ENCODE measurements at places on chromosomes 7 and 10. TPM values are rescaled to one million over a fixed set of nuclear protein-coding genes. Genes with fewer than 3 reads are reported as not detected.

NPY4R2 gene
- 0.49 TPM for total RNA-seq

GRCh38 chr7:114645451-114645850 lies 230.8 kb downstream of the FOXP2 start:
- DNase-seq, result no peak

GRCh38 chr7:129136887-129137642 lies 7.4 kb upstream of the TSPAN33 start:
- DNase-seq, result no peak

PNLIP gene
- 1.4 TPM for total RNA-seq

GIMAP8 gene
- 5.4 TPM for total RNA-seq

DNA sequence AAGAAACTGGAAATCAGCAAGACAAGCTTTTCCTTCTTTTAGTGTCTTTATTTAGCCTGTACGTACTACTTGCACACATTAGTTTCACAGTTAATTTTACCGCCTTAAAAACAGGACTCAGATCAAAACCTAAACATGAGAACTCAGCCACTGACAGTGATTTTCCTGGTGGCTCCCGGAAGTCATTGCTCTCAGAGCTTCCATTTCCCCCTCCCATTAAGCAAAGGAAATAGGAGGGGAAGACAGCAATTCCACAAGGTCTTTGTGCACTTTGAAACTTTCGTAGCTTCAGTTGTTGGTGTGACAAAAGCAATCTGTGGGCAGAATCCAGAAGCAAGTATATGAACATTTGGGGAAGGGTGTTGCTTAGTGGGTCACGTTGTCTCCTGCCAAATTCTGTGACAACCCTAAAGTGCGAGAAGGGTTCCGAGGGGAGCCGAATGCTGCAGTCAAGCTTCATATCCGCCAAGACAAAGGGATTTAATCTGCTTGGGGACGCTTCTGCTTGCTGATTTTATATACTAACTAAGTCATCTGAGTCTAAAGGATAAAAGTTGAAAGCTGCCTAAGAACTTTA lies 30.4 kb downstream of the FAM53B start:
- peak; percentile 16 for DNase-seq

PTN gene
- 20.8 TPM for total RNA-seq

DKK1 gene
- total RNA-seq, result 5.0 TPM

DNA sequence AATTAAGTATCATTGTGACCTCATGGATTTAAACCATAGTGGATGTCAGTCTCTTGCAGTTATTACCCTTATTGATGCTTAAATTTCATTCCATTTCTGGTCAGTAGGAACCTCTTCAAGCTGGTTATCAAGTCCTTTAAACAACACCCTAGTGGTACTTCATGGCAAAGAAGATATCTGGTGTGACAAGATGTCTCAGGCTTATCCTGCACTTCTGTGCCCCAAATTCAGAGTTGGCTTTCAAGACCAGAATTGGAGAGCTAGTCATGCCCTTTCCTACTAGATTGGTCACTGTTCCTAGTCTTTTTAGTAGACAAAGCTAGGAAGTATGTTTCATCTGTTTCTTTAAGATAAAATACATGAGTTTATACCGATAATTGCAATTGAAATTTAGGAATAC lies 54.9 kb downstream of the KMT2E start:
- no peak for DNase-seq

- no peak for DNase-seq
Observed at GRCh38 chr7:2969398-2970306, 74.0 kb downstream of the CARD11 start.

DNA sequence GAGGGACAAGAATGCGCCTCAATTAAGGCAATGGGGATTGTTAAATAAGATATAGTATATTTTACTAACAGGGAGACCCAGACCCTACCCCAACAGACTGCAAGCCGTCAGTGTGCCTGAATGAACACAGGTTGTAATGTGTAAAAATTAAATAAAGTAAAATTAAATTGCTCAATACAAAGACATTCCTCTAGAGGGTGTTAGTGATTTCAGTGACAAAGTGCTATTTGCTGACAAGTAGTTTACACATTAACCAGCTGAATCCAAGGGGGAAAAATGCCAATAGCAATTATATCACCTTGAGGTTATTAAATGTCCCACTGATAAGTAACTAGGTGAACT lies 110.5 kb downstream of the EBF3 start:
- no peak for DNase-seq

- DNase-seq, result no peak
Observed at GRCh38 chr7:80480566-80480965, 31.3 kb downstream of the GNAT3 start.

DNA sequence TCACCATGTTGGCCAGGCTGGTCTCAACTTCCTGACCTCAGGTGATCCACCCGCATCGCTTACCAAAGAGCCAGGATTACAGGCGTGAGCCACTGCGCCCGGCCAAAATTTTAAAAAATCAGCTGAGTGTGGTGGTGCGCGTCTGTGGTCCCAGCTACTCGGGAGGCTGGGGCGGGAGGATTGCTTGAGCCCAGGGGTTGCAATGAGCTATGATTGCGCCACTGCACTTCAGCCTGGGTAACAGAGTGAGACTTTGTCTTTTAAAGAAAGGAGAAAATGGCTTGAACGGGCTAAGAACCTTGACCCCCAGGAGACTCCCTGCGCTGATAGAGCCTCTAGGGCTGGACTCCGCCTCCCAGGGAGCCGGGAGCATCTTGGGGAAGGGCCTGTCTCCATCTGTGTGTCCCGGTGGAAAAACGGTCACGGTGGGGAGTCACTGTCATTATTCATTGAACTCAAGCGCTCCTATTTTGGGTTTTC lies 760 bp upstream of the KCTD7 start:
- no peak for DNase-seq

- DNase-seq, result no peak
Observed at GRCh38 chr7:30201161-30201666, 66.4 kb downstream of the MTURN start.
